Epithelial cell of proximal tubule (primary cell): ENCODE measurements at places on chromosomes 5 and 9.

DNA sequence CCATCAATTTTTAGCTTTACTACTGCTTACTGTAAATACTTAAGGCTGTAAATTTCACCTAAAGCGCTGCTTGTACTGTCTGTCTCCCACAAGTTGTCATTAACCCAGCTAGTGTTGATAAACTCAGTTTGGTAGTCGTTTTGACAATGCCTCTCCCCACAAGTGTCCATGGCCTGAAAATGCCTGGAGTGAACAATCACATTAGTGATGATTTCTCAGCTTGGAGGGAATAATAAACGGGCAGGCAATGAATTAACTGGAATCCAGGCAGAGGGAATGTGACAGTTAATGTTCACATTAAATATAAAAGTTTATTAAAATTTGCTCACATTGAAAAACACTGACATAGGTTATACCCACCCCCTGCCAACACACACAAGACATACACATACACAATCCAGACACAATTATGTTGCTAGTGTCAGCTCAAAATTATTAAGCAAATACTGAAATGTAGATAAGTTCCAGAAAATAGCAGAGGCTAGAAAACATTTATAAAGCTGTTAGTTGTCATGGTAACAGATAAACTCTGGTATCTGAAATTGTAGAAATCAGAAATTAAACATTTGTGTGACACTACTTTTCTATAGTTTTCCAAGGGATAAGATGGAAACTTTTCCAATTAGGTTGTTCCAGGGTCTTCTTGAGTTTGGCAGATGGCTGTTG is 341.9 kb downstream of the DIRAS2 start:
- DNase-seq: no peak

- no peak for DNase-seq
Measured at GRCh38 chr5:137603356-137603755, 104.2 kb upstream of the SPOCK1 start.

- no peak for DNase-seq
Measured at GRCh38 chr9:110446171-110446570, 108.5 kb upstream of the TXNDC8 start.

DNA sequence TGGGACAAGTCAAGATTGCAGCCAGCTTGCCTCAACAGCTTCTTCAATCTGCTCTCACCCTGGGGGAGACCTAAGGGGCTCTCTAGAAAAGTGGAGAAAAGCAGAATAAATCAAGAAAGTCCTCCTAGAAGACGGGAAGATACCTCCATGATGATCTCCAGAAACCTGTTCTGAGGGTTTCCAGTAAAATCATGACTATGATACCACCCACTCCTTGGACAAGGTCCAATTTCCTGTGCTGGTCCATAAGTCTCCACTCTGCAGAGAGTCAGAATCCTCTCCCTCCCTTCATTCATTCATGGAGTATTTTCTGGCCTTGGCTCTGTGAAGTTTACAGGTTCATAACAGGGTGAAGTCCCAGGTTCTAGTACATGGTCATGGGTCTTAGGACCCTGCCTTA is 168.6 kb downstream of the SLC12A2 start:
- DNase-seq: no peak

DNA sequence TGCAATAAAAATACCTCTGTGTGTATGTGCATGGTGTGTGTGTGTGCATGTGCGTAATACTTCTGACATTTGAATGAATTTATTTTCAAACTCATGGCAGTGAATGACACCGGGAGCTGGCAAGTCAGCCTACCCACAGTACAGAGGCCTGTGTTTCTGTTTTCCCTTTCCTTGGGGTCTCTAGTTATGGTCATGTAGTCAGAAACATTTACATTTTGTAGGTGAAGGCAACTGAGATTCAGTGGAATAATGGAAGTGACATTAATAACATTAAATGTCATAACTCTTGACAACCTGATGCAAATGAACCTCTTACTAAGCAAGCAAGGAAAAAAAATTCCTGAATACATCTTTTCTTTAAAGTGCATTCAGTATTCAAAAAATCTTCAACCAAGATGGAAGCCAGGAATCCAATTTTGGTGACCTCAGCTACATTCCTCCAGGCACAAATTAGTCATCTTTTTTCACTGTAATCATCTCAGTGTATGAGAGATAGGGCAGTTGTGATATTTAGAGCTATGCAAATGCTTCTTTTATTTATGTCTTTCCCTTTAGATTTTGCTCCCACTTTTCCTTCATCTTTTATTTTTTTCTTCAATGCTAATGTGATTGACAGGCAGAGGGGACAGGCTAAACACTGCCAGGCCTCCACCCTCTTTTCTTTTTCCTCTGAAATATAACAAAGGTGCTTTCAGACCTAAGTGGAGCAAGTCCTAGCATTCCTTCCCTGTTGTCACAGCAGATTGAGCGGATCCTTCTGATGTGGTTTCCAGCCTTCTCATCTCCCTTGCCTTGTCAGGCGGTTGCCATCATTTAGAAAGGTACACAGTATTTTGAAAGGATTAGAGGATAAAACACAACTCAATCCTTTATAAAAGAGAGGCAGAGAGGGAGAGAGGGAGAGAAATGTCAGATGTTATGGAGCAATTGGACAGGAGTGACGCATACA is 569.8 kb upstream of the ADAMTS16 start:
- DNase-seq: no peak

GRCh38 chr9:113590991-113591898 is 127.7 kb downstream of the RGS3 start:
- DNase-seq: no peak

GRCh38 chr5:41885286-41885685 is 15.1 kb upstream of the OXCT1 start:
- DNase-seq: no peak

- no peak for DNase-seq
Measured at GRCh38 chr5:148586796-148587195, 67.5 kb downstream of the HTR4 start.

DNA sequence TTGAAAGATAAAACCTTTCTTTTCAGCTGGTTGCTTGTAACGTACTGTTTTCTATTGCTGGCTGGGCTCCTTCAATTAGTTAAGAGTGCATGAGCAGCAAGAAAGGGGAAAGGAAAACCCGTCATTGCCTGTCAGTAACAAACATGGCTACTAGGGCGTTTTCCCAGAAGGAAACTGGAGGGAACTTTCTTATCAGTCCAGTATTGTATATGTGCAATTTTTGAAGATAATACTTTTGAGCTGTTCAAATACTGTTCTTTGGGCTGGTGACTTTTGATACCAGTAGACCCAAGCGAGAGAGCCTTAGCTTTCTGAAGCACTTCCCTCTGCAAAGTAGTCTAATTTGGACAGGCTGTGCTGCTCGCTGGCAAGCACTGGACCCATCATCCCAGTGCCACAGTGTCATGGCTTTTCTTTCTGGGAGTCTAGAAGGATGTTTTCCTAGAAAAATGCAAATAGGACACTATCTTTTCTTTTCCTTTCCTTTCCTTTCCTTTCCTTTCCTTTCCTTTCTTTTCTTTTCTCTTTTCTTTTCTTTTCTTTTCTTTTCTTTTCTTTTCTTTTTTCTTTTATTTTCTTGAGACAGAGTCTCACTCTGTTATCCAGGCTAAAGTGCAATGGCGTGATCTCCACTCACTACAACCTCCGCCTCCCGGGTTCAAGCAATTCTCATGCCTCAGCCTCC is 149.9 kb upstream of the SMIM23 start:
- DNase-seq: no peak

DNA sequence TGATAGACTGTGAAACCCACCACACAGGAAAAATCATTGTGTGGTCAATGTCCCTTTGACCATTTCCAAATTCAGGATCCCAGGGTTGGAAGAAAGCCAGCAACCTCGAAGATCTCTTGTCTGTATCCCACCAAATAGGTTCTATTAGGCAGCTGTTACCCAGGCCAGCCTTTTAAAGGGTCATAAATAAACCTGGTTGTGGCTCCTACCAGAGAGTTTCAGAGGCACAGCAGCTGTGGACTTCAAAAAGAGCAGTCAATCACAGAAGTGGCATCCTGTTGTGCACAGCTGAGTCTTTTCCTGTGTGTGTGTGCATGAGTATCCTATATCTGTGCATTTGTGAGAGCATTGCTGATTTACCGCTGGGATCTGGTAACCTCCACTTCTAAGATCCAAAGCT is 23.7 kb upstream of the OR2S2 start:
- no peak for DNase-seq

DNA sequence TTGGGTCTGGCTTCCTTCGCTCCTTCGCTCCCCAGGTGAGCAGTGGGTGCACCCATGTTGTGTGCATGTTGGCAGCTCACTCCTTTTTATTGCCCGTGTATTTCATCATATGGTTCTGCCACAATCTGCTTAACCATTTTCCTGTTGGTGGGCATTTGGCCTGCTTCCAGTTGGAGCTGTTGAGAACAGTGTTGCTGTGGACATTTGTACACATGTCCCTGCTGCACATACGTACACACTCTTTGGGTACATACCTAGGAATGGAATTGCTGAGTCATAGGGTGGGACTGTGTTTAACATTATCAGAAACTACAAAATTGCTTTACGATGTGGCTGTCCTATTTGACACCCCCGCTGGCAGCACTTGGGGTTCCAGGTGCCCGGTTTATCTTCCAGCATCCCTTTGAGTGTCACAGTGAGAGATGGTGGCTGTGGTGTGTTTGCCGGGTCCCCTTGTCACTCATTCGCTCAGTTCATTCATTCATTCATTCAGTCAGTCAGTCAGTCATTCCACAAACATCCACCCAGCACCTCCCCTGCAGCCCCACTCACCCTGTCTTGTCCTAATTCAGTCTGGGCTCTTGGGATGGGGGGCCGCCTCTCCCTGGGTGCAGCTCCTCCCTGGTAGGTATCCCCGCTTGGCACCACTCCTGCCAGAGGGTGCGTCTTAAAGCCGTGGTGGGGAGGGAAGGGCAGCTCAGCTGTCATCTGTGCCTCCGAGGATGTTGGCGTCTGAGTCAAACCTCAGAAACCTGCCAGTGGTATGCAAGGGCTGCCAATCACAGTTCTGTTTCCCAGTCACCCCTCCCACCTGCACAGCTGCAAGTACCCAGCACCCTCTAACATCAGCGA is 7.9 kb upstream of the FIBCD1 start:
- DNase-seq: no peak

- DNase-seq: peak; percentile 80
Measured at GRCh38 chr9:33172256-33173238, 5.4 kb upstream of the B4GALT1 start.

DNA sequence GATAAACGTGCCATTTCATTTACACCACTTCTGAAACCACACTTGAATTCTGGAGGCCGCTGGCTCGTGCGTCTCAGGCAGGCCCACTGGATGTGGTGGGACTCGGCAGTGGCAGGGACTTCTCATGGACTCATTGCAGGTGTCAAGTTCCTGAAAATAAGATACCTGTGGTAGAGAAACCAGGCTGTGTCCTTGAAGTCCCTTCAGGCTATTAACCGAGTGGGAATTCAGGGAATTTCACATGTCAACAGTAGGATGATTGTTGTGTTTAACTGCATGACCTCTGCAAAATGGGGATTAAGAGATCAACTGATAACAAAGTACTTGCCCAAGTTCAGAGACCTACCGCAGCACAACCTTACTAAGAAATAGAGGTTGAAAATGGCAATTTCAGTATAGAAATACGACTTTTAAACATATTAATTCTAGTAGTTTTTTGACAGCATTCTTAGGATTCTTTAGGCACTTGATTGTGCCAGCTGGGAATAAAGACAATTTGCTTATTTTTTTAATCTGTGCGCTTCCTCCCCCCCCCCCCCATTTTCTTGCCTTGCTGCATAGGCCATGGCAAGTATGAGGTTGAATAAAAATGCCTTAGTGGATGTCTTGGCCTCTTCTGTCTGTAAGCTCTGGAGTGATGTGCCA is 26.8 kb downstream of the TRIP13 start:
- DNase-seq: no peak

GRCh38 chr9:91945277-91946085 is 4.5 kb downstream of the ROR2 start:
- DNase-seq: no peak

GRCh38 chr5:117833691-117834090 is 1154.7 kb downstream of the DTWD2 start:
- DNase-seq: no peak

- peak; percentile 19 for DNase-seq
Measured at GRCh38 chr5:59125011-59125961, 542.4 kb downstream of the RAB3C start.

DNA sequence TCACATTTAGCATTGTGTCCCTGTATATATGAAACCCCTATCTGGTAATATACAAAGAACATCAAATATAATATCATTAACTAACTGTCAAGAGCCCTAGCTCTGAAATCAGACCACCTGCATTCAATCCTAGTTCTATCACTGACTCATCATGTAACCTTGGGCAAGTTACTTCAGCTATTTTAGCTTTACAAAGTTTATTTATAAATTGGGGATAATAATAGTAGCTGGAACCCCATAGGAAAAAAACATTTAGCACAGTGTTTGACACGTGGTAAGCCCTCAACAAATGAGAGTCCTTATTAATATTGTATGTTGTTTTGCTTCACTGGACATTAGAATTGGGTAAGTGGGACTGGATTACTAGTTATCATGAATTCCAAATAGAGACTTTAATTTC is 157.5 kb downstream of the EBF1 start:
- DNase-seq: no peak

DNA sequence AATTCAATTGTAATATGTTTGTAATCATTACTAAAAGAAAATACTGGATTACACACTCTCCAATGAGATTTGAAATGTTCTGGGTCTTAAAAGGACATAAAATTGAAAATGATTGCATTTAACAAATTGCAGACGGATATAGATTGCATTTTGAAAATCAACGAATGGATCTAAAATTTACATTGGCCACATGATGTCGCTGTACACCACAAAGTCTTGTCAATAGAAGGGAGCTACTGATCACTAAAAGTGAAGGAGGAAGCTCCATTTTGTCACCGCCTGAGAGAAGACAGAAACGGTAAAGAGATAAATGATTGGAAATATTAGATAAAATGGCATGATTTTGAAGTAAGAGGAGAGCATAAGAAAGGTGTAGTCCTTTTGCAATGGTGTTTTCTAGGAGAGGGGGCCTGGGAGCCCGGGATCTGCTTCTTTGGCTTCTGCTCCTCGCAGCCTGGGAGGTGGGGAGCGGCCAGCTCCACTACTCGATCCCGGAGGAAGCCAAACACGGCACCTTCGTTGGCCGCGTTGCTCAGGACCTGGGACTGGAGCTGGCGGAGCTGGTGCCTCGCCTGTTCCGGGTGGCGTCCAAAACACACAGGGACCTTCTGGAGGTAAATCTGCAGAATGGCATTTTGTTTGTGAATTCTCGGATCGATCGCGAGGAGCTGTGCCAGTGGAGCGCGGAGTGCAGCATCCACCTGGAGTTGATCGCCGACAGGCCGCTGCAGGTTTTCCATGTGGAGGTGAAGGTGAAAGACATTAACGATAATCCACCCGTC is at the start of gene PCDHA1:
PCDHA1 (plus strand) TSS at position 236 of the 782 bp plus-strand sequence.
- no peak for DNase-seq

DNA sequence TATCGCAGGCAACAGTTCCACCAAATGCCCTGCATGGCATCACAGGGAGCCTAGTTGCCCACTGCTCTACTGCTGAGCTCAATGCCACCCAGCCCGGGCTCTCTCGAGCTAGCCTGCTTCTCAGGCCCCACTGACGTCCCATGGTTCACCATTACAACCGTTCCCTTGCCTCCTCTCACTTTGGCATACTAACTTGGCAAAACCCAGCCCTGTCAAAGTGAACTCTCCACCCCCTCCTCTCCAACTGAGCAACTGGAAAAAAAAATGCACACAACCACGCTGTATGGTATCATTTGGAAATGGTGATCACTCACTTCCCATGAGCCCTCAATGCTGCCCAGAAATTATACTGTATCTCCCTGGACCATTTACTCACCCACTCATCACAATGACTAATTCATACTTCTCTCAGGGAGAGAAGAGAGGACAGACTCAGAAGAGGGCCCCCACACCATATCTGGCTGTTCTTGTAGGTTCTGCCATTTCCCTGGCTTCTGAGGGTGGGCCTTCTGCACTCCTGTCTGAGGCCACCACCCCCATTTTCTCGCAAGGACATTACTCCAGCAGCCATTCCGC is 51.4 kb upstream of the RARS1 start:
- DNase-seq: no peak
